ENCODE measurements at places on chromosomes 1 and 21. TPM values are rescaled to one million over a fixed set of nuclear protein-coding genes. Genes with fewer than 3 reads are reported as not detected.

The FALEC gene
- not detected for total RNA-seq

The LAMC2 gene
- total RNA-seq = 0.07 TPM

The BTBD19 gene
- total RNA-seq = 22.2 TPM

The TCHHL1 gene
- not detected for total RNA-seq

The SLC45A3 gene
- 1.0 TPM for total RNA-seq

The IGSF3 gene
- total RNA-seq = 2.2 TPM

The CD1C gene
- total RNA-seq = 0.45 TPM

The OR10J1 gene
- total RNA-seq = not detected

The ADAMTSL4 gene
- total RNA-seq = 1.8 TPM

The PCNT gene
- total RNA-seq = 61.2 TPM

DNA sequence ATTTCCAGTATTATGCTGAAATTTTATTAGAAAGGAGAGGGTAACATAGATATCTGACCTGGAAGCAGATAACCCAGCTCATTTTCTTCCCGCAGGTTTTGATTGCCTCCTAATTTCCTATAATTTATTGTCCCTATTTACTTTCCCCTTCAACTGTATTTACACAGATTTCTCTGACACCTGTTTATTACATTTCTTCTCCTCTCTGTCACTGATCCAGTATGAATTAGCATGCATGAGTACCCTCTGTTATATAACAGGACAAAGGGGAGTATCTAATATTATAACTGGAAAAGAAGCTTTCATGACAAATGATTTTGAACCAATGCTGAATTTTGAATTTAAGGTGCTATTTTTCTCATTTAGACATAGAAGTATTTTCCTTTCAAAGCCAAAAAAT is 37.4 kb downstream of the DENND1B start:
- DNase-seq = no peak

DNA sequence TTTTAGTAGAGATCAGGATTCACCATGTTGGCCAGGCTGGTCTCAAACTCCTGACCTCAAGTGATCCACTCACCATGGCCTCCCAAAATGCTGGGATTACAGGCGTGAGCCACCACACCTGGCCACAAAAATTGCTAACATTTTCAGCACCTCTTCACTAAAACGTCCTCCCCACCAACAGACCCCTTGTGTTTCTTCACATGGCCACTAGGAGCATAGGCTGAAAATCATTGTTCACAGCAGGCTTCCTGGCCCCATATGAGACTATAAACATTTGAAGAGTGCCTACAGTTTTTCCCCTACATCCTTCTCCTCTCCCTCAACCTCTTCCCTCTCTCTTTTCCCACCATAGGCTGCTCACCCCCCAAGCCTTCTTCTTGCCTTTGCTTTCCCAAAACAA is 28.0 kb upstream of the SFPQ start:
- DNase-seq = peak; percentile 64

DNA sequence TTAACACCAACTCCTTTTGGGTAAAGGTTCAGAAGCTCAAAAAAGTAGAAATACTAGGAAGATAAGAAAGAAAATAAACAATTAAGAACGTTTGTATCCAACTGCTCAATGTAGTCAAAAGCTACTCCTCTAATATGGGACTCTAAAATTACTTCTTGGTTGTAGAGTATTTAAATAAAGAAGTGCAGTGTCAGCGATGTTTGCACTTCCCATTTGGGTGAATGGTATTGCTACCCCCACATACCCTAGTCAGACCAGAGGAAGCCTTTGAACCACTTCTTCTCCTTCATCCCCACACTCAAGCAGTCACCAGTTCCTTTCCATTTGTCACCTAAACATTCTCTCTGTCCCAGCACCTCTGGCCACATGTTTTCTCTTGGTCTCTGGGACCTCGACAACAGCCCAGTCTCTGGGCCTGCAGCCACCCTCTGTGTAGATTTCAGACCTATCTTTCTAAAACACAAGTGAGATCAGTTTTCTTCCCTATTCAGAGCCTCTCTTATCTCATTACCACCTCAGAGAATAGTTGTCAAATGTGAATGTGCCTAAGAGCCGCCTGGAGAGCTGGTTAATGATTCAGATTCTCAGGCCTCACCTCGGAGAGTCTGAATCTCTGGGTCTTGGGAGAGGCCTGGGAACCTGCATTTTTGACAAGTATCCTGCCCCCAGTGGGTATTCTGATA is 109.8 kb downstream of the OMA1 start:
- no peak for DNase-seq

- no peak for DNase-seq
These were observed 132.7 kb downstream of the RUNX1 start for GRCh38 chr21:34916446-34916845.

- DNase-seq = no peak
These were observed 244.6 kb downstream of the TOMM20 start for GRCh38 chr1:234884006-234884405.

- no peak for DNase-seq
These were observed 19.0 kb downstream of the GART start for GRCh38 chr21:33522953-33523349.

DNA sequence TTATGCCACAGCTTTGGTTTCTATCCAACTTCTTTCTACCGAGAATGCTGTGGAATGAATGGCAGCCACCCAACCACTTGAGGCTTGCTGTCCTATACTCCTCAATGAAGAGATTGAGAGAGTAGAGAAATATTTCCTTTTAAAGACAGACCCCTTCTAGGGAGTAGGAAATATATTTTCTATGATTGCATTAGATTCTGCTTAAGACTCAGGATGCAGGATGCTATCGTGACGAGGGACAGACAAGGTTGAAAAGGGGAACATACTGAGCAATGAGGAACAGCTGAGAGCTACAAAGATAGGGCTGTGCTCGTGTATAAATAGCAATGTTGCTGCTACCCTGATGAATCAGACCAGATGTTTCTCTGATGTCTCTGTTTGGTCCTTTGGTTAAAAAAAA is 7.1 kb upstream of the RASAL2 start:
- DNase-seq = no peak

DNA sequence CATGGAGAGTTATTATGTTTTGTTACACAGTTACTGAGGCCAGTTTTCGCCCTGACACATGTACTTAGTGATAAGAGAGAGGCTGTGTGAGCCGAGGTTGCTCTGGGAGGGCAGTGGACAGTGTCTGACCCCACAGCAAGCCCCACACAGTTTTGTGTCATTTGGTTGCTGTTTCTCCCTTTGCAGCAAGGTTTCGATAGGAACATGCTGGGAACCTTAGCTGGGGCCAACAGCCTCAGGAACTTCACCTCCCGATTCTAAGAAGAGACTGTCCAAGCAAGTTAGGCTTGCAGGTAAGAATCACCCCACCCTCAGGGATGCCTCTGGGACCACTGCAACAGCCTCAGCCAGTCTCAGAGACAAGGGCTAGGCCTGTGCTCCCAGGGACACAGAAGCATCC is 45.3 kb downstream of the PKP1 start:
- no peak for DNase-seq

DNA sequence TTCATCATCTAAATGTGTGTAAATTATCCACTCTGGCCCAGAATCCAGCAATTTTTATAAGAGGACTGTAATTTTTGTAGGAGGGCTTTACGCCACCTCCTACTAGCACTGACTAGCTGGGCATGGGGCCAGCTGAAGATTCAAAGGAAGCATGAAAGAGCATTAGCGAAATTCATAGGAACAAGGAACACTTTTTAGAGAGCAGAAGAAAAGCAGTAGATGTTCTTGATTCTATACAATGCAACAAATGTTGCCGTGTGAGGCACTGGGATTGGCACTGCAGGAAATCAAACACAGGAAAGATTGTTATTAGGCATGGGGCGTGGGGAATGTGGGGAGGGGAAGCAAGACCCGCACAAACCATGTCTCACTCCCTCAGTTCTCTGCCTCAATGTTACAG is 58.4 kb upstream of the PARP1 start:
- no peak for DNase-seq

DNA sequence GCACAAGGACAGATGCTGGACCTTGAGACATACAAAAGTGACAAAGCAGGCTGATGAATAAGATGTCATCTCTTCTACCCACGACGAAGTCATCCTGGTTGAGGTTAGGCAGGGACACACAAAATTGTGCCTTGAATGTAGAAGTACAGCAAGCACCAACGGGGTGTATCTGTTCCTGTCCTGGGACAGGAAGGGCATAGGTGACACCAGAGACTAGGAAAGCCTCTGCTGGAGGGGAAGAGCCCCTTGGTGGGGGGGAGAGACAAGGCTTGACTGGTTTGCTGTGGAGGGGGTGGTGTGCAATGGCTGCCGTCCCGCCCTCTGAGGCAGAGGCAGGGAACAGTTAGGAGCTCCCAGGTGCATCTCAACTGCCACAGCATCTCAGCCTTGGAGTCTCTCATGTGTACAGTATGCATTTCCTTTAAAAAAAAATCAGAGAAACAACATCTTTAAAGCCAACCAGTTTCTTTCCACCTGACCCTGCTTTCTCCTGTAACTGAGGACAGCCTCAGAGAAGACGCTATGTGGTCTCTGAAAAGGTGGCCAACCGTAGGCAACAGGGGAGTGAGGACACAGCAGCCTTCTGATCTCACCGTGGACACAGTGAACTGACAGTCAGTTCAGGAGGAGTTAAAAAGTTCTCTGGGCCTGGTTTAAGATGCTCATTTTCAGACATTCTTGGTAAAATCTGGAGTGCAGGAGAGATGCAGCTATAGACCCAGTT is 17.7 kb upstream of the GFI1 start:
- DNase-seq = peak; percentile 66

GRCh38 chr1:81634294-81634693 is 166.4 kb upstream of the ADGRL2 start:
- no peak for DNase-seq

- DNase-seq = no peak
These were observed 22.2 kb downstream of the THEMIS2 start for GRCh38 chr1:27894521-27894920.

GRCh38 chr1:3056641-3057040 is 12.4 kb upstream of the PRDM16 start:
- no peak for DNase-seq

DNA sequence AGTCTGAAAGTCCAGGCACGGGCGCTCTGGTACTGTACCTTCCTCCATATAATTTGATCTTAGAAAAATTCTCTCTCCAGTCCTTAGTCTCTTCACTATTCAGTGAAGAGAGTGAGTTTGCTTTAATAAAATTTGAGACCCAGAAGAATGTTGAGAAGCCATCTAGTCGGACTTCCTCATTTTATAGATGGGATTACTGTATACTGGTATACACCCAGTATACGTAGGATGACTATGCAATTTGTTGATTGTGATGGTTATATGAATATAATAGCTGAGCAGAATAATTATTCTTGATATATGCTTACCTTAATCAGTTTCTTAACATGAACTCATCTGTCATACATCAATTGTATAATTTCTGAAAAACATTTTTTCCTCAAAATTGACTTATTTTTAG is 328.0 kb upstream of the B3GALT2 start:
- DNase-seq = no peak

- no peak for DNase-seq
These were observed 100.3 kb downstream of the UCHL5 start for GRCh38 chr1:192958871-192959270.

DNA sequence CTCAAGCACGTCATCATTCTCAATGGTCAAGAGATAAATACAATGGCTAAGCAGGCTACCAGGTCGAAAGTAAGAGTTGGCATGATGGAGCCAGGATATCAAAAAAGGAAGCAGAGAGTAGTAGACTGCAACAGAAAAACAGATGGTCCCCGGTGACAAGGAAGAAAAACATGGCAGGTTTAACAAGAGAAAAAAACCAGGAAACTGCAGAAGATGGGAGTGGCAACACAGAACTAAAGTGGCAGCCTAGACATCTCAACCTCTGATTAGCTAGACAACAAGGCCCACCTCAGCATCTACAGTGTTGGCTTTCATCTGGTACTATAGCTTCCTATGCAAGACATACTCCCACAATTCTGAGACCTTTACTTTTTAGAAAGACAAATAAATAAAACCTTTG is 3.1 kb downstream of the UBR4 start:
- DNase-seq = no peak

- no peak for DNase-seq
These were observed 35.8 kb downstream of the OLFML2B start for GRCh38 chr1:161987872-161988271.

Data from activated CD4-positive, alpha-beta T cell treated with anti-CD3 and anti-CD28 coated beads, Interleukin-2, amount 10 ng/mL, durations not matched to agents 24 days and 14 days (primary cell).